ENCODE measurements at places on chromosomes 16 and 17.

GRCh38 chr17:64196601-64197000 is 66.5 kb downstream of the TEX2 start:
- no peak for DNase-seq

DNA sequence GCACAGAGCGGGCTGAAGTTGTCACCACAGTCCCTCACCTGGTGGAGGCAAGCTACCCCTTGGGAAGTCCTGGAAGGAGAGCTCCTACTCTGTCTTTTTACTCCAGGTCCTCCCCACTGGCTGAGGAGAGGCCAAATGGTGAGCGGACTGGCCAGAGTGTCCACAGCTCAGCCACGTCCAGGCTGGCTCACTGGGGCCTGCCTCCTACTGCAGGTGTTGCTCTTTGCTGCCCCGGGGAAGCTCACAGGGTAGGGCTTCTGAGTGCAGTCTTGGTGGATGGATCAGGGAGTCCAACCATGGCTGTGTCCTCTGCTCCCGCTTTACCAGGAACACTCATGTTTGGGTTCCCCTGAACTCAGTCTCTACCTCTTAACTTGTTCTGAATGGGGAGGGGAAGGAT is 2.7 kb downstream of the B9D1 start:
- no peak for DNase-seq

GRCh38 chr17:30519707-30520106 is 42.5 kb downstream of the GOSR1 start:
- DNase-seq, result no peak

GRCh38 chr16:9123871-9124270 is 32.4 kb downstream of the HAPSTR1 start:
- DNase-seq, result no peak

- DNase-seq, result no peak
These were observed 56.4 kb downstream of the VMP1 start for GRCh38 chr17:59763861-59764260.

- DNase-seq, result no peak
These were observed 101.2 kb downstream of the RPTOR start for GRCh38 chr17:80645706-80646325.

- peak; percentile 45 for DNase-seq
These were observed 54.9 kb downstream of the SREBF1 start for GRCh38 chr17:17781591-17782496.

DNA sequence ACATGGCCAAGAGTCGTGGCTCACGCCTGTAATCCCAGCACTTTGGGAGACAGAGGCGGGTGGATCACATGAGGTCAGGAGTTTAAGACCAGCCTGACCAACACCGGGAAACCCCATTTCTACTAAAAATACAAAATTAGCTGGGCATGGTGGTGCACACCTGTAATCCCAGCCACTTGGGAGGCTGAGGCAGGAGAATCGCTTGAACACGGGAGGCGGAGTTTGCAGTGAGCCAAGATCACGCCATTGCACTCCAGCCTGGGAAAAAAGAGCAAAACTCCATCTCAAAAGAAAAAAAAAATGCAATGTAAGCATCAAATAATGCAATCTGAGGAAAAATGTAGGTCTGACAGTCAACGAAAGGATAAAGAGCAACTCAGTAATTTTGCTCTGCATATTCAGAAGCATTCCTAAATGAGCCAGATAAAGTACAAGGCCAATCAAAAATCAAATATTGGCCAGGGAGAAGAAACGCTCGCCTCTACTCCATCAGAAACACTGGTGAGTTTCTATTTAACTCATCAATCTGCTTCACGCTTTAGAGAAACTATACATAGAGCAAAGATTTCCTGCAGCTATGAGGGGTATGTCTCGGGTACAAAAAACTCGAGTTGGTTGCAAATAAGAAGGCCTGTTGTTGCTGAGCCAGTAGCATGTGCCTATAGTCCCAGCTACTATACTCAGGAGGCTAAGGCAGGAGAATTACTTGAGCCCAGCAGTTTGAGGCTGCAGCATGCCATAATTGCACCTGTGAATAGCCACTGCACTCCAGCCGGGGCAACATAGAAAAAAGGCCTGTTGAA is 3.7 kb downstream of the TXNDC11 start:
- DNase-seq, result no peak

DNA sequence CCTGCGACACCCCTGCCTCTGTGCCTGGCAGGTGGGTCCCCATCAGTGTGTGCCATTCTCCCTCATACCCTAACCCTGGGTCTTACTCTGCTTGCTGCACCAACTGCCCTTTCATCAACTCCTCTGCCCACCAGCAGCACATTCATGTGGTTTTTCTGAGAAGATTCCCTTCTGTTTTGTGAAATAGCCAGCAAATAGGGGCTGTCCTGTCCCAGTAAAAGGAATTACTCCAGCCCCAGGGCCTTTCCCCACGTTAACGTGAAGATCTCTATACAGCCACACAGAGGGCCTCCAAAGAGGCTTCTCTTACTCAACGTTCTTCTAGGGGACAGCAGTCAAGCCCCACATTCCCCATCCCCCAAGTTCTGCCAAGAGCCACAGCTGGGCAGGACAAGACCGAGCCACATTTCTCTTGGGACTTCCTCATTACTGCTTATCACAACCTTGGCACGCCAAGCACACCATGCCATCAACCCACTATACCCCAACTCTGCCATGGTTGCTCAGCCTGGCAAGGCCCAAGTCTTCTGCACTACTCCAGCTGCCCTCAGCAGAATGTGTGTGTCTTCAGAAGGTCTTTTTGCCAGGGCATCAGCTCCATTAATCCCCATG is 18.7 kb upstream of the CCL2 start:
- DNase-seq, result no peak

GRCh38 chr17:48925991-48926342 is 17.8 kb downstream of the UBE2Z start:
- DNase-seq, result no peak

DNA sequence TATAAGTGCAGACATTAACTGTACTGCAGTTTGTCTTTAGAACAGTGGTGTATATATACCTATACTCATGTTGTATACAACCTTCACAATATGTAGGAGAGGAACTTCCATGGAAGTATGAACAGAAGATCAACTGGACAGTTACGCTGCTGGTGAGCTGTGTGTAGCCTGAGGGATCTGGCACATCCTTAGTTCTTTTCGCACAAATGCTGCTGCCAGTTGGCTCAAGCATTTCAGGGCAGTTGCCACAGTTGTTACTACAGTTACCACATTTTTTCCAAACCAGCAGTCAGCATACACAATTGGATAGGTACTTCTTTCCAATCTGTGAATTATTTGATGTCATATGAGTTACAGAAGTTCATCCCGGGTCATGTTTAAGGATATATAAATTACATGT is 539.6 kb upstream of the HSBP1 start:
- no peak for DNase-seq

DNA sequence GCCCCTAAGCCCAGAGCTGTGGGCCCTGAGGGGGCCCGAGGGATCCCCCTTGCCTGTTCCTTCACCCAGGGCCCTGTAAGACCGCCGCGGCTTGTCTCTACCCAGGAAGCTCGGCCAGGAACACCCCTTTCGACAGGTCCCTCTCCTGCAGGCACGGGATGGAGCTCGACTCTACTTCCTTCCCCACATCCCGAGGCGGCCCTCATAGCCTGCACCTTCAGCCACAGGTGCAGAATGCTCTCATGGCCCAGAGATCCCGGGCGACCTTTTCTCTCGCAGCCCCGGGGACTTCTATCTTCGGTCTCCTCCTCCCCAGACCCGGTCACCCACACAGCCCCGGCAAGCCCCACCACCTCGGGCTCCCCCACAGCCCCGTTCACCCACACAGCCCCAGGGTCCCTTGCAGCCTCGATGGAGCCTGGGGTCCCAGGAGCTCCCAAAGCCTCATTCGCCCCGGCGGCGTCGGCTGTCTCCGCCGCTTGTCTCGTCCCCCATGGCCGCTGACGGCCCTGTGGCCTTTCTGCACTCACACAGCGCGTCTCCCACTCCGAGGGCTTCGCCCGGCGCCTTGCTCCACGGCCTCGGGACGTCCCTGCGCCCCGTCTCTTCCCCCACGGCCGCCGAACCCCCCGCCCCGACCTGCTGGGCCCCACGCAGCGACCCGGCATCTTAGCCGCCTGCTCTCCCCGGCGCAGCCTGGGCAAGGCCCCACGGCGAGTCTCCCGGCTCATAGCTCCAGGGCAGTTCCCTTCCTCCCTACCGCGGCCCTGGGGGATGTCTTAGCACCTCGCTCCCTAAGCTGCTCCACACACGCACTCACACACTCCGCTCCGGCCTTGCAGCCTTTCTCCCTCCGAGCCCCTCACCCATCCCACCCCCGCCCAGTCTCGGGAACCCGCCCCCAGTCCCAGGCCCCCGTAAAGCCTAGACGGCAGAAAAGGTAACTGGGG is 650 bp downstream of the KIAA0753 start:
- no peak for DNase-seq

DNA sequence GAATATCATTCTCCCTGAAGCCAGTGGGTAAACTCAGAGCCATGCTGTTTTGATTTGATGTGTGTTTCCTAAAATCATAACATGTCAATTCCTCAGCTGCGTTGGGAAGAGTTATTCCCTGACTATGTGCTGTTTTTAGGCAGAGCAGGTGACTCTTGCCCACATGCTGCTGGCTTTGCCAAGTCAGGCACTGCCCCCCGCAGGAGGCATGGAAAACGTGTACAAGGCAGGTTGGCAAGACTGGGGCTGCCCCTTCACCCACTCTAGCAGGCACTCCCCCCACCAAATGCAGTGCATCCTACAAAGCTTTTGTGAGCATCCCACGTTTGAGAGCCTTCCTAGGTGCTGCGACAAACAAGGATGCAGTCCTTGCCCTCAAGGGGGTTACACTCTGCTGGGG is 38.3 kb upstream of the NAT9 start:
- no peak for DNase-seq

GRCh38 chr16:56985288-56985961 is 3.9 kb upstream of the NLRC5 start:
- DNase-seq, result no peak

- no peak for DNase-seq
These were observed 428.4 kb downstream of the KCNJ2 start for GRCh38 chr17:70597774-70598173.

- DNase-seq, result no peak
These were observed 115.0 kb upstream of the ADAMTS18 start for GRCh38 chr16:77549876-77550275.

GRCh38 chr17:32275060-32276042 is 9.7 kb downstream of the RHBDL3 start:
- no peak for DNase-seq

- DNase-seq, result no peak
These were observed 678 bp downstream of the SRP68 start for GRCh38 chr17:76071531-76072147.

- no peak for DNase-seq
These were observed 1.2 kb downstream of the SREBF1 start for GRCh38 chr17:17835415-17836249.

- DNase-seq, result no peak
These were observed 775 bp upstream of the CHP2 start for GRCh38 chr16:23753908-23754593.

GRCh38 chr17:57599271-57600045 is 145.6 kb downstream of the CCDC182 start:
- no peak for DNase-seq

DNA sequence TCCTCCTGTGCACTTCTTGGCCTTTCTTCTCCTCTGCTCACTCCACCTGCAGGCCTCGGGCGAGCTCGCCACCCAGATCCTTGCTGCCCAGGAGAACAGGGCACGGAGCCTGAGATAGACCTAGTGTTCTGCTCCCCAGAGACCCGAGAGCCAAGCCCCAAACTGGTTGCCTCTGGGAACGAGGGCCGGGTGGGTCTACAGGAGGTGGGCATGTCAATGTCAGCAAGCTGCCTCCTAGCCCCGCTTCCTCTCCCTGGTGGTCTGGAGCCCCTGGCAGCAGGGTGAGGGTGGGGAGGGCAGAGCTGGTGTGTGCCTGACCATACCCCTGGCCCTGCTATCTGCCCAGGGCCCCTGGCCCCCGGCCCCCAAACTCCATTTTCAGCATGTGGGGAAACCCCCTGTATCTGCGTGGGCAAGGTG is 841 bp upstream of the NDRG4 start:
- no peak for DNase-seq

DNA sequence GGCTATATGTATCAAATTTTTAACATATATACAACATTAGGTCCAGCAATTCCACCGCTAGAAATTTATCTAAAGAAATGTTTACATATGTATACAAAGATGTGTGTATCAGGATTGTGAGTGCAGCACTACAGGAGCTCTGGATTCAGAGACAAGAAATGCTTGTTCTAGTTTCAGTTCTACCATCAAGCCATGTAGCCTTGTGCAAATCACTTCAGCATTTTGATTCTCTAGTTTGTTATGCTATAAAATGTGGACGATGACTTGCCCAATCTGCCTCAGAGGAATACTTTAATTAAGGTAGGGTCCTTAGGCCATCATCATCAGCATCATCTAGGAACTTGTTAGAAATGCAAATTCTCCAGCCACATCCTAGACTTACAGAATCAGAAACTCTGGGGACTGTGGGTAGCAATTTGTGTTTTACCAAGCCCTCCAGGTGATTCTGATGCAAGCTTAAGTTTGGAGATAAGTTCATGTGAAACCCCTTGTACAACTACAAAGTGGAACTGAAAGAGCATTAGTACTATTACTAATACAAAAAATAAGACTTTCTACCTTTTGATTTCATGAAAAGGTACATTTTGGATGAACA is 131.2 kb upstream of the CORO6 start:
- no peak for DNase-seq

DNA sequence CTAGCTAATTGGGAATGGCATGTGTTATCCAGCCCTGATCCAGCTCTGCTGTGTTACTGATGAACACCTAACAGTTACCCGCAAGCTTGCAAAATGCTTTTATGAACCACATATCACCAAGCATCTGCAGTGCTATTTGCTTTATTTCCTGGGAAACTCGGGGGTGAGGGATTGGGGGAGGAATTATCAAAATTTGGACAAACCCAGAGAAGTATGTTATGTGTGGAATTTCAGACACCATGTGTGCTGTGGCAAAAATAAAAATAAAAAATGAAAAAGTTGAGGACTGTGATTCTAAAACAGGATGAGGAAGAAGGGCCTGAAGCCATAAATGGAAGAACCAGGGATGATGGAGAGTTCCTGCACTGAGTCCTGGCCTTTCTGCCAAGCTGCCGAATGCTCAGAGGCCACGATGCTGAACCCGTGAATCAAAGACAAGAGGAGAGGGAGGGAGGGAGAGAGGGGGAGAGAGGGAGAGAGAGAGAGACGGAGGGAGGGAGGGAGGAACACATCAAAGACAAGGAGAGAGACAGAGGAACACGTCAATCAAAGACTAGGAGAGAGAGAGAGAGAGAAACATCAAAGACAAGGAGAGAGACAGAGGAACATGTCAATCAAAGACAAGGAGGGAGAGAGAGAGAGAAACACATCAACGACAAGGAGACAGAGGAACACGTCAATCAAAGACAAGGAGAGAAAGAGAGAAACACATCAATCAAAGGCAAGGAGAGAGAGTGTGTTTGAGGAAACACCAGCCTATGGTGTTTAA is 89.8 kb downstream of the MRM3 start:
- DNase-seq, result no peak
